ENCODE measurements at places on chromosomes 7 and 10. TPM values are rescaled to one million over a fixed set of nuclear protein-coding genes. Genes with fewer than 3 reads are reported as not detected.

The KLF14 gene
- polyA plus RNA-seq, result not detected

The ITPRID1 gene
- polyA plus RNA-seq, result not detected

The IDI2 gene
- polyA plus RNA-seq, result not detected

The AOC1 gene
- polyA plus RNA-seq, result not detected

DNA sequence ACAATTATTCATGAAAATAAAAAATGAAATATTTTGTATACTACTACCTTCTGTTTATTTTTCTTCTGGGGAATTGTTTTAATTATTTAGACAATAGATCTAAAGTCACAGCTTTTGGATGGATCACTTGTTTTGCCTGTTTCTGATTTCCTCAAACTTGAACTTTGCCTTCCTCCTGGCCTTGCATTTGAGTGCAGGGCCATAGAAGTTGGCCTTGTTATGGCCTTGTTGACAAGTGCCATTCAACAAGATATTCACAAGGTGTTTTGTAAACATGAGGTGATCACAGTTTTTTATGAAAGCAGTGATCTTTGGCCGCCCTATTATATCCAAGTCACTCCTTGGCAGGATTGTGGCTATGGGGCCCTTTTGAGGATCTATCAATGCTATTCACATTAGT lies 4.6 kb downstream of the ZNF22 start:
- no peak for DNase-seq

DNA sequence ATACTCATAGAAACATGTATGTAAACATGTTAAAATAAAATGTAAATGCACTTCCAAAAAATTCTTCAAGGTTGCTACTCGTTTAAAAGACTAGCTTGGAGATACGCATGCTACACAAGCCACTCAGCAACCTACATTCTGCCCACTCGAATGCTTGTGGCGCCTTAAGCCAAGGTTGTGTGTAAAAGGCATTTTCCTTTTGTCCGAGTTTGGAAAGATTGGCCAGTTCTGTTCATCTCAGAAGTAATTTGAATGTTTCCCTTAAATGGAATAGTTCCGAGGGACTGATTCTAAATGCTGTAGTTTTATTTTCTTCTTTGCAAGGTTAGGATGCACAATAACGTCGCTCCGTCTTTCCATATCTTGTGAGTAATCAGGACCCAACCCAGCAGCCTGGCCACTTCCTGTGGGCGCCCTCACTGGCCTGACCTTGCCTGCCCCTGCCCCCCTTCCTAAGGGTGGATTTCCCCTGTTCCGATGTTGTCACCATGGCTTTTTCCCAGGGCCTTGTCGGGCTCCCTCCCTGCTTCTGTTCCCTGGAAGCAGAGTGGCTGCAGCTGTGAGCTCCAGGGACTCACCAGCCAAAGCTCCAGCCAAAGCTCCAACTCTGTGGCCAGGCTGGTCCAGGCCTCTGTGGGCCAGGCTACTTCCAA lies 70.6 kb downstream of the PTPRE start:
- no peak for DNase-seq

- DNase-seq, result no peak
Observed at GRCh38 chr7:137981668-137982067, 20.2 kb downstream of the CREB3L2 start.

- DNase-seq, result no peak
Observed at GRCh38 chr10:26863351-26864076, 2.8 kb upstream of the ABI1 start.

- DNase-seq, result no peak
Observed at GRCh38 chr10:49745756-49746155, 16.4 kb downstream of the OGDHL start.

GRCh38 chr7:19116121-19117090 lies 1.0 kb downstream of the TWIST1 start:
- no peak for DNase-seq

DNA sequence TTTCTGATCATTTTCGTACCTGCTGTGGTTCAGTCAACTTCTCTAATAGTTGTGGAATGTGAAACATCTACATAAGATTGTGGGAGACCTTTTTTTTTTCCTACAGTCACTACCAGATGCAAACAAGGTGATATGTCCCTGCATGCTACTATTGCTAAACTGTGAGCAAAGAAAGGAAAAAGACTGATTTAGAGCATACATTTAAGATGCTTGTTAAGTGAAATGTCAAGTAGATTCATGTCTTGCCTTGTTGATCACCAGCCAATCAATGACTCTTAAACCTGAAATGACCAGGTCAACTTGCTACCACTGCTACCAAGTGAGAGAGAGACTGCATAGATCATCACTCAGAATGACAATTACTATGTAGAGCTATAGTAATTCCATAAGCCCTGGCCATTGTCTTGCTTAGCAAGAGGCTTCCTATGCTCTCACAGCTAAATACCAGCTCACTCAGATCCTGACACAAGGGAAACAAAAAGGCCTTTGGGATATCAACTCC lies 84.3 kb upstream of the SKAP2 start:
- DNase-seq, result no peak

DNA sequence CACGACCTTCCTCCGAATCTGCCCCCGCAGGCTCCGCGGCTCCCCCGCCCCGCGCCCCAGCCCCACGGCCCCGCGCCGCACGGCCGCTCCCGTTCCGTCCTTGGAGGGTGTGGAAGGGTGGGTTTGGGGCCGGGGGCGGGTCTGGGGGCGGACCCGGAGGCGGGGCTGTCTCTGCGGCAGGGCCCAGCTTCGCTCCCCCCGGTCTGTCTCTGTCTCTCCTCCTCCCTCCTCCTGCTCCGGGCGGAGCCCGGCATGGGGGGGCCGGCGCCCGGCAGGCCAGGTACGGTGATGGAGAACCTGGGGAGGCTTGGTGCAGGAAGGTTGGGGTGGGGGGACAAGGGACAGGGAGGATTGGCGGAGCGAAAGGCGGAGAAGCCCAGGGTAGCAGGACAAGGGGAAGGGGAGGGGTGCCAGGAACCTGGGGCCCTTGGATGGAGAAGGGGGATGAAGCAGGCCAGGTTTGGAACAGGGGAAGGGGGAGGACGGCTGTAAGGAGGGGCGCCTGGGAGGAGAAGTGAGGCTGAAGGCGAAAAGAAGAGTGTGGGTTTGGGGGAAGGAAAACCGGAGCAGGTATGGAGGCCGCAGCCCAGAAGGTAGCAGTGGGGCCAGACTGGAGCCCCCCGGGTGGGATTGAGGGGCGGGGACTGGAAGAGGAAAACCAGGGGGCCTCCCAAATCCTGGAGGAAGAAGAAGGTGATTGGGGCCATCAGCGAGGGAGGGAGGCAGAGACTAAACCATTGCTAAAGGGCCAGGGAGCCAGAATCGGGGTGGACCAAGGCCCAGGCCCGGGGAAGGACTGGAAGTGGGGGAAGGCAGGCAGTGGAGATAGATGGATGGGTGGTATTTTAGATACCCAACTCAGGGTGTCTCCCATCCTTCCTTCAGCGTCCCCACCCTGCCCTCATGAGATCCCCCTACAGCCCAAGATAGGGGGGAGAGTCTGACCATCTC lies at the start of gene NYAP1:
NYAP1 (plus strand) TSS at position 206 of the 951 bp plus-strand sequence. CDS start 1,385 bp downstream, outside the sequence.
- DNase-seq, result no peak

- no peak for DNase-seq
Observed at GRCh38 chr10:104811166-104811565, 170.1 kb downstream of the SORCS3 start.

GRCh38 chr10:107800061-107800460 lies 635.6 kb upstream of the SORCS1 start:
- no peak for DNase-seq

GRCh38 chr7:93235541-93235940 lies 3.4 kb downstream of the VPS50 start:
- DNase-seq, result no peak

GRCh38 chr10:17506390-17506789 lies 52.0 kb upstream of the ST8SIA6 start:
- DNase-seq, result peak; percentile 6

DNA sequence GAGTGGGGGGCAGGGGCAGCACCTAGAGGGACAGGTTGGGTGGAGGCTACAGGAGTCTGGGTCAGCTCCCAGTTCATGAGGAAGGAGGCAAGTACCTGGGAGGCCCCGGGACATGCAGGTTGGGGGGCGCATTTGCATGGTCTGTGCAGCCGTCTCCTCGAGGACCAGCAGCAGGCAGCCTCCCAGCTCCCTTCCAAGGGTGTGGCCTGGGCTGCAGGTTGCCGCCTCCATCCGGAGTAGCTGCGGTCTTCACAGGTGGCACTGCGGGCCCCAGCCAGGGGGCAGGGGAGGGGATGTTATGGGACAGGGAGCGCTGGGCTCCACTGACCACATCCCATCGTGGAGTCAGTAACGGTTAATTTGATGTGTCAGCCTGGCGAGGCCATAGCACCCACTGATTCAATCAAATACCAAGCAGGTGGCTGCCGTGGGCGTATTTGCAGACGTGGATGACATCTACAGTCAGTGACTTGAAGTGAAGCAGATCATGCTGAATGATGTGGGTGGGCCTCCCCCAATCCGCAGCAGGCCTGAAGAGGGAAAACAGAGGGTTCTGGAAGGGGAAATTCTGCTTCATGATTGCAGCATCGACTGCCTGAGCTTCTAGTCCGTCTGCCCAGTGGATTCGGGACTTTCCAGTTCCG lies 81.6 kb downstream of the PRKAG2 start:
- DNase-seq, result no peak

- no peak for DNase-seq
Observed at GRCh38 chr10:48742891-48743860, 58.5 kb downstream of the WDFY4 start.

- DNase-seq, result no peak
Observed at GRCh38 chr7:45716380-45717203, 142.4 kb downstream of the ADCY1 start.
